GM23248 (cell line): ENCODE measurements at places on chromosomes 6 and 20. TPM values are rescaled to one million over a fixed set of nuclear protein-coding genes. Genes with fewer than 3 reads are reported as not detected.

DNA sequence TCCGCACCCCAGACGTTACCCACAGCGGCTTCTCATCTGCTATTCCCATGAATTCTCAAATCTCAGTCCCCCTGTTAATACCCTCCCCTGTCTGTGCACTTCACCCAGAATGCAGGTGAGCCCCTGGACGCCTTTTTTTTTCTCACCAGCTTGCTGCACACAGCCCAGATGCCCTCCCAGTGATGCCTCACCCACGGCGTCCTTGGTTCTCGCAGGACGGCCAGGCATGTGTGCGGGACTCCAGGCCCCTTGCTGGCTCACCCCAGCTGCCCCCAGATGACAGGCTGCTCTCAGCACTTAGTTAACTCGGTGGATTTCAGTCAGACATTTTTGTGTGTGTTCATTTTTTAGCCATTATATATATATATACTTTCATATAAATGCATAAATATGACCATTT lies 25.4 kb upstream of the PI16 start:
- DNase-seq: peak; percentile 51

DNA sequence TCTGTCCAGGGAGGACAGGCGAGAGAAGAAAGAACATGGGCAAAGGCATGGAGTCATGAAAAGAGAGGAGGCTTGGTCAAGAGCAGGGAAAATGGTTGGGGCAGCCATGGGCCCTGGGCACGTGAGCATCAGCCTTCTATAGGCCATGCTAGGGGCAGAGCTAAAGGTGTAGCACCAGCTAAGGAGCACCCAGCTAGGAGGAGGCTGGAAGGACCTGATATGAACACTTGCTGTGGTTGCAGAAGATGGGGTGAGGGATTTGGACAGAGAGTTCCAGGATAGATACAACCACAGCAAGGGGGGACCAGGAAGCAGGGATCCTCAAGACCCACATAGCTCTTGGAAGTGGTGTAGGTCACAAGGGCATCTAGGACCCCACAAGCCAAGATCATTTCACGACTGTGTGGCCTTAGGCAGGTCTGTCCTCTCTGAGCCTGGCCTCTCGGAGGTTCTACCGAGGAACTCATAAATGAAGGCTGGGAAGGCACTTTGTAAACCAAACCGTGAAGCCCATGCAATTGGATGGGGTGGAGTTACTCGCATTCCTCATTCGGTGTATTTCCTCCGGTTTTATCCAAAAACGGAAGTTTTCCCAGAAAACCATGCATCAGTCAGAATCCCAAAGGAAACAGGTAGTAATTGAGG lies 74.0 kb upstream of the TOP1 start:
- no peak for DNase-seq

The RGS17 gene
- 0.36 and 0.75 TPM in 2 replicates for polyA plus RNA-seq

- DNase-seq: no peak
Observed at GRCh38 chr6:144325232-144325631, 40.1 kb downstream of the UTRN start.

The BPI gene
- 0.10 TPM in 1 of 2 replicates, not detected in the other for polyA plus RNA-seq

GRCh38 chr6:19802656-19803055 lies 34.5 kb upstream of the ID4 start:
- no peak for DNase-seq

The DEK gene
- 108 and 116 TPM in 2 replicates for polyA plus RNA-seq

GRCh38 chr20:32592022-32592421 lies 6.9 kb upstream of the NOL4L start:
- no peak for DNase-seq

The TMC2 gene
- polyA plus RNA-seq: not detected in 2 replicates

The OTOR gene
- polyA plus RNA-seq: not detected in 2 replicates

- peak; percentile 35 for DNase-seq
Observed at GRCh38 chr6:7554533-7555275, 13.2 kb downstream of the DSP start.

The TMEM200A gene
- 44.4 and 44.5 TPM in 2 replicates for polyA plus RNA-seq

- DNase-seq: no peak
Observed at GRCh38 chr6:8855411-8855810, 420.1 kb upstream of the SLC35B3 start.

DNA sequence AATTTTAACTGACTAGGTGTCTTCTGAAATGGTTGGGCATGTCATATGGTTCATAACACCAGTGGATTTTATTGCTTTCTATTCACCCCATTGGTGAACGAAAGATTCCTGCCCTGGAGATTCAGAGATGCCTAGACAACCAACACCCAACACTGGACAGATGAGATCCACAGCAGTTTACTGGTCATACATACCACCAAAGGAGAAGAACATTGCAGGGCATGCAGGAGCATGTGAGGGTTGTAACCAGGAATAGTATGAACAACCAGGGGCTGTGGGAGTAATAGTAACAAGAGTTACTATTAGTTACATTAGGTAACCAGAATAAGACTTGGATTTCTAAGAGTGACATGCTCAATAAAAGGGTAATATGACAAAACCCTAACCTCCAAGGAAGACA lies 77.8 kb upstream of the FABP7 start:
- no peak for DNase-seq

DNA sequence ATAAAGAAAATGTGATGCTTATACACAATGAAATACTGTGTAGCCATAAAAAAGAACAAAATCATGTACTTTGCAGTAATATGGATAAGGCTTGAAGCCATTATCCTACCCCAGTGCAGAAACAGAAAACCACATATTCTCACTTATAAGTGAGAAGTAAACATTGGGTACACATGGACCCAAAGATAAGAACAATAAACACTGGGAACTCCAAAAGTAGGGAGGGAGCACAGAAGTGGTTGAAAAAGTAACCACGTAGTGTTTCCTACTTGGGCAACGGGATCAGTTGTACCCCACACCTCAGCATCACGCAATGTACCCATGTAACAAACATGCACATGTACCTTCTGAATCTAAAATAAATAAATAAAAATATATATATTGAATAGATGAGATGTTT lies 8.2 kb downstream of the IRAK1BP1 start:
- no peak for DNase-seq

DNA sequence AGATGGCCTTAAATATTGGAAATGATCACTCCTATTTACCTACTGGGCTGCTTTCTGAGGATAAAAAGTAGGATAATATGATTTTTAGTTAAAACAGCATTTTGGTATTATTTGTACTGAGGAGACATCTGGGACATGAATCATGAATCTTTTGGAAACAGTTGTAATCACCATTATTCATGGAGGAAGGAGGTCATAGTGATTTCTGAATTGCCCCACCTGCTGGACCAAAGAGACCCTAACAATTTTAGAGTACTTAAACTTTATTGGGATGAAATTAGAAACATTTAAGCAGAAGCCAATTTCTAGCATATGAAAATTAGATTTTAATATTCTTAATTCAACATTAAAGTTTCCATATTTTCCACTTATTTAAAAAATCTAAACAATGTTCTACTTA lies 108.4 kb upstream of the SIM1 start:
- DNase-seq: peak; percentile 75

- DNase-seq: peak; percentile 55
Observed at GRCh38 chr6:22906091-22906549, 336.8 kb downstream of the HDGFL1 start.

The KCNG1 gene
- 10.4 and 11.1 TPM in 2 replicates for polyA plus RNA-seq

GRCh38 chr6:151291722-151292059 lies 51.9 kb downstream of the AKAP12 start:
- DNase-seq: no peak

- no peak for DNase-seq
Observed at GRCh38 chr6:19692506-19693298, 144.5 kb upstream of the ID4 start.

The PTCRA gene
- polyA plus RNA-seq: not detected in 2 replicates

- DNase-seq: no peak
Observed at GRCh38 chr6:1200081-1200408, 111.9 kb upstream of the FOXQ1 start.

GRCh38 chr20:13567663-13568062 lies 71.1 kb downstream of the TASP1 start:
- DNase-seq: no peak

DNA sequence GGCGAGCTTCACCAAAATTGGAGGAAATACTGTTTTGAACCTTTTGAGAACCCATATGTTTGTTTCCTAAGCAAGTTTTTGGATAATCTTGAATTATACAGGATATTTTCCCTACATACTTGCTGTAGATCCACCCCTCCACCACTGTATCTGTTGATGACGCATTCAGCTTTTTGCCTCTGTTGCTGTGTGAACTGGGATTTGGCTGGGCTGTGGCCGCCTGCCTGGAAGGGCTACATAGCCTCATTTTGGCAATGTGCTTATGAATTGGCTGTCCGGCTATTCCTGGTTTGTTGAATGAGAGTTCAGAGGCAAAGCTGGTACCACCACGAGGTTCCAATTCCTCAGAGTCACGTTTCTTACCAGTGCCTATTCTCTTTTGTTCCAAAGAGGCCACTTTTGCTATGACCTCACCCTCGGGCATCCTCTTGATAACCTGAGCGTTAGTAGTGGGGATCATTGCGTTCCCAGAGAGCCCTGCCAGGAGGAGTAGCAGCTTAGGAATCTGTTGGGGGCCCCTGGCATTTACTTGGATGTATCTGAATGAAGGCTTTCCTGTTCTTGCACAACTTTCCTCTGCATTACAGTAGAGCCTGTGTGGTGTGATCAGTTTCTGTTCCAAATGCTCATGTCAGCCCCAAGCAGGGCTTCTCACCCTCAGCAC lies 6.4 kb downstream of the FAM83D start:
- peak; percentile 32 for DNase-seq

- DNase-seq: peak; percentile 69
Observed at GRCh38 chr6:83055366-83055964, 10.2 kb downstream of the UBE3D start.

GRCh38 chr6:85594197-85594930 lies 706 bp upstream of the SNX14 start:
- peak; percentile 71 for DNase-seq

DNA sequence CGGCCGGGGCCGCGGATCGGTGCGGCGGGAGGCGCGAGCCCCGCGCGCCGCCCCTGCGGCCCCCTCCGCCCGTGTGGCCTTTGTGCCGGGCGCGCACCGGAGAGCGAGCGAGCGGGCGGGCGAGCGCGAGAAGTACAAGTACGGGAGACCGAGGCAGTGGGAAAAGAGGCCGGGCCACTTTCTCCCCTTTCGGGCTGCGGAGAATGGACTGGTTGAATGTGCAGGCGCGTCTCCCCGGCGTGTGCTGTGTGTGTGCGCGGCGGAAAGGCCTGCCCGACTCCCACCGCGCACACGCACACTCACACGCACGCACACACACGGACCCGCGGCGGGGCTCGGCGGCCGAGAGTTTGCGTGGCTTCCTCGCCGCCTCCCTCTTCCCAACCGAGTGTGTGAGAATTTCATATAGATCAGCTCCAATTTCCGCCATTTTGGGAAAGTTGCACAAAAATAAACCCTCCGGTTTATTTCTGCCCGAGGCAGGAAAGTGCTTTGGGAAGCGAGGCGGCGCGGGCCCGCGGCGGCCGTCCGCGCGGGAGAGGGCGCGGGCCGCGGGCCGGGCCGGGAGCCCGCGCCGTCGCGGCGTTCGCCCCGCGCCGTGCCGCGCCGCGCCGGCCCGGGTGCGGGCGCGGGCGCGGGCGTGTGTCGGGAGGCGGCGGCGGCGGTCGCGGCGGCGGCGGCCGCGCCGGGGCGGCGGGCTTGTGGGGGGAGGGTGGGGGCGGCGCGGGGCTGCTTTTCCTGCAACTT lies 1.1 kb downstream of the L3MBTL3 start:
- peak; percentile 64 for DNase-seq

DNA sequence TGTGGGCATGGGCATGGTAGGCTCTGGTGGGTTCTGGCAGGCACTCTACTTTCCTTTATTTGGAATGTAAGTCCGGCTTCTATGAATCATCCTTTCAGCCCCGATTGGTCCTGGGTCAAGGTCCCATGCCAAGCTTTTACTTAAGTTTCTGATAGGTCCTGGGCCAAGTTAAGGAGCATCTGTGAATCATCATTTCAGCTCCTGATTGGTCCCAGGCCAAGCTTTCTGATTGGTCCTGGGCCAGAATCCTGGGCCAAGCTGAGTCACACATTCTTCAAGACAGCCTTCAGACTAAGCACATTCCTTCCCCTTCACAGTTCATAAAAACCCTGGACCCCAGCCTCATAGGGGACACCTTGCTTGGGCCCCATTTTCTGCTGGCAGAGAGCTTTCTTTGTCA lies 231.0 kb upstream of the EYS start:
- no peak for DNase-seq

DNA sequence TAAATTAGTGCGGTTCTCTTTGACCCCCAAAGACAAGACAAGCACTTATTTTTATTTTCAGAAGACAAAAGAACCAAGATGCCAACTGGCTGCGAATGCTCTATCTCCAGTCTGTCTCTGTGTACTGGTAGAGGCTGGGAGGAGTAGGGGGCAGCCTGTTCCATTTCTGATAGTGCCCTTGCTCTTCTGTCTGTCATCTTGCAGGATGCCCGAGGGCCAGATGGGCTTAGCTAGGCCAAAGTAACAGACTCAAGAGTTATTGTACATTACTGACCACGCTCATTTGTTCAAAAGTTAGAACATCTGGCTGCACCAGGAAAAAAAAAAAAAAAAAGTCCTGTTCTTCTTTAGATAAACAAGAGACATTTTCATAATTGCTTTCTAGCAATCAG lies 198.1 kb upstream of the UST start:
- DNase-seq: no peak

GRCh38 chr6:101231606-101232235 lies 161.8 kb upstream of the GRIK2 start:
- DNase-seq: no peak
